ENCODE measurements at places on chromosomes 7 and 10. TPM values are rescaled to one million over a fixed set of nuclear protein-coding genes. Genes with fewer than 3 reads are reported as not detected.

The TUBAL3 gene
- 0.31 TPM for total RNA-seq

The AGR2 gene
- 133 TPM for total RNA-seq

The ZNF503 gene
- 8.8 TPM for total RNA-seq

The OPN1SW gene
- not detected for total RNA-seq

The NKX6-2 gene
- 0.91 TPM for total RNA-seq

The ALOX5 gene
- 0.22 TPM for total RNA-seq

The NPC1L1 gene
- 0.06 TPM for total RNA-seq

The TMEM236 gene
- 0.03 TPM for total RNA-seq

The AKR1D1 gene
- not detected for total RNA-seq

The TRPV5 gene
- total RNA-seq = not detected

The GBX1 gene
- total RNA-seq = not detected

The GSAP gene
- total RNA-seq = 3.1 TPM

The DENND11 gene
- 5.1 TPM for total RNA-seq

The INSYN2A gene
- 1.6 TPM for total RNA-seq

The CRTAC1 gene
- total RNA-seq = 1.6 TPM

The ZNF488 gene
- total RNA-seq = 12.6 TPM

The FFAR4 gene
- 0.06 TPM for total RNA-seq

The OPALIN gene
- total RNA-seq = not detected

The PPP1R9A gene
- 3.6 TPM for total RNA-seq

The ZNF736 gene
- total RNA-seq = not detected

The MGMT gene
- 7.2 TPM for total RNA-seq

The TEX47 gene
- total RNA-seq = not detected

The WDR11 gene
- 21.4 TPM for total RNA-seq

The TCERG1L gene
- total RNA-seq = not detected

The CELF2 gene
- 0.02 TPM for total RNA-seq

The NYAP1 gene
- total RNA-seq = 6.7 TPM

The NPY4R gene
- total RNA-seq = 34.8 TPM
